AG08396 (cell line): ENCODE measurements at places on chromosomes 1 and 21.

DNA sequence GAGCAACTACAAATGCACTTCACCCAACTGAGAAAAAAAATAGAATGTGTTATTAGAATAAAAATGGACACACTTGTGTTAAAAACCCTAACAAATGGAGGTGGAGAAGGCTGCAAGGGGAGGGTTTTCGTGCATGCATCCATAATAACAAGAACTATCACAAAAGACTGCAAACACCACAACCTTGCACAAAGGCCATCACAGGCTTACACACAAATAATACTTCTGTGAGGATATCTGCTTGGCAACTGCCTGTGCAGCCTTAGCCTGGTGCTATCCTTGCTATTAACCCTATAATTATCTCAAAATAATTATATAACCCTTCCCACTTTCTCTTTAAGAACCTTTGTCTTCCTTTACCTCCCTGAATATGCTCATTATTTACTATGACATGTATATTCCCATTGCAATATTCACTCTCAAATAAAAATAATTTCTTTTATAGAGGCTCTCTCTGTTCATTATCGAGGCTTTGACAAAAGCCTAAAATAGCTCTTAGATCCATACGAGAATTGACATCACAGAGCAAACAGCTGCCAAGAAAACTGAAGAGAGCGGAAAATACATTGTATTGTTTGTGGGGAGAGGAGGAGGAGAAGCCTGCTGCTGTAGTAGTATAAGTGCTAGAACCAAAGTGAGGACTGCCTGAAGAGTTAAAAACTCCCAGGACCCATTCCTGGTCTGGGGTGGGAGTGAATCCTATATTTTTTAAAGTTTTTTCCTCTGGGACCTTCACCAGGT is 1768.7 kb downstream of the BRINP3 start:
- DNase-seq = no peak

DNA sequence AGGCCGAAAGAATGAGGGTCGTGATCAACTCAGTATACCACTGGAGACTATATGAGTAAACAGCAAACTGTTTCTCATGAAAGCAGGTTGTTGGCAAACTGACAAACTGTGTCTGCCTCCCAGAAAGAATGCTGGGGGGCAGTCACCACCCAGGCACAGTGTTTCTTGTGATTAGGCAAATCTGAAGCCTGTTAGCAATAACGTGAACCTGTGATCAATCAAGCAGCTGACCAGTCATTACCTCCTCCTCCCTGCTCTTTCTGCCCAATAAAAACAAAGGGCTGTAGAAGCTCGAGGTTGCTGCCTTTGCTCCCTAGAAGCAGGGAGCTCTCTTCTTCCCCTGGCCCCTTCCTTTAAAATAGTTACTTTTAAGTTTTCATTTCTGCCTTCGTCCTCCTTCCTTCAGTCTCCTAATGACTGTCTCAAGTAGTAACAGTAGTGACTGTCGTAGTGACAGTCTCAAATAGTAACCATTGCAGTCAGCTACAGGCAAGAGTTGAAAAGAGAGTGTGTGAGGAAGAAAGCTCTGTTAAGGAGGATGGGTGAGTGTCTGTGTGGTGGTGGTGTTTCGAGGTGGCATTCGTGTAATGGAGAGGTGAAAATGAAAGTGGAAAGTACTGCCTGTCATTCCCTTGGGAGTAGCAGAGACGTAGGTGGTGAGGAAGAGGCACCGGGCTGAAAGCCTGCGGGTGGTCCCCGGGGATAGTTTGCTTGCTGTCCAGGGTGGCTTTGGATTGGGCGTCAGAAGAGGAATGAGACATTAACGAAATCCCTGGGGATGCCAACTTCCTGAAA is 14.5 kb downstream of the HHAT start:
- no peak for DNase-seq

DNA sequence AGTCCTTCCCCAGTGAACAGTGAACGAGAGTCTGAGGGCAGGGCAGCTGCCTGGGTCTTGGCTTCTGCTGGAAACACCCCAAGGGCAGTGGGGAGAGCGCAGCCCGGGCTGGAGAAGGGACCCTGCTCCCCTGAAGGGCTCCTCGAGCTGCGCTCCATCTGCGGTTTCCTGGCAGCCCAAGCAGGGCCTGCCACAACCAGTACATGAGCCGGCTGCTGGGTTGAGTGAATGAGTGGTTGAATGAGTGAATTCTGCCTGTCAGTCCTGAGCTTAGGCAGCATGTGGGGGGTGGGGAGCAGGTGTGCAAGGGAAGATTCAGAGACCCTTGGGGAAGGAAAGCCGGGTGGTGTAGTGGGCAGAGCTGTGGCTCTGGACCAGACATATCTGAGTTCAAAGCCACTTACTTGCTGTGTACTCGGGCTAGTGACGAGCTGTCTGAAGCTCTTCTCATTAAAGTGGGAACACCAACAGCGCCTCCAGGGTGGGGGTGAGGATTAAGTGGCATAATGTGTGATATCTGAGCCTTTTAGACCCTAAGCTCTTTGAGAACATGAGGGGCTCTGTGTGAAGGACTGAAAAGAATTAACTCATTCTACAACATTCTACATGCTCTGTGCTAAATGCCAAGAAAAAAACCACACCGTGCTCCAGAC is 3.7 kb downstream of the OPRD1 start:
- DNase-seq = no peak

DNA sequence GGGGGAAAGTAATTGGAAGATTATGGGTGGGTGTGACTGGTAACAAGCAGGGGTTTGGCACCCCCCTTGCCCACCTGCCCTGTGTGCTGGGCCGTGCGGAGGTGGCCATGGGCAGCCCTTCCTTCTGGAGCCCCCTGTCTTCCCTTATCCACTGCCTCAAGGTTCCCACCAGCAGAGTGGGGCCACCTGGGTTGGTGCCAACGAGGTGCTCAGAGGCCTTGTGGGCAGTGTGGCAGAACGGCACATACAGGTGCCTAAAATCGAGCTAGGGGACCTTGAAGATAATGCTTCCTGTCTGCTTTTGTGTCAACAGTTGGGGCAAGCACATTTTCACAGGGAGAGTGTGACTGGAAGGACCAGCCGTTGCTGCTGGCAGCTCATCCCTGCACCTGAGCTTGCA is 161.8 kb downstream of the PCBP3 start:
- no peak for DNase-seq

DNA sequence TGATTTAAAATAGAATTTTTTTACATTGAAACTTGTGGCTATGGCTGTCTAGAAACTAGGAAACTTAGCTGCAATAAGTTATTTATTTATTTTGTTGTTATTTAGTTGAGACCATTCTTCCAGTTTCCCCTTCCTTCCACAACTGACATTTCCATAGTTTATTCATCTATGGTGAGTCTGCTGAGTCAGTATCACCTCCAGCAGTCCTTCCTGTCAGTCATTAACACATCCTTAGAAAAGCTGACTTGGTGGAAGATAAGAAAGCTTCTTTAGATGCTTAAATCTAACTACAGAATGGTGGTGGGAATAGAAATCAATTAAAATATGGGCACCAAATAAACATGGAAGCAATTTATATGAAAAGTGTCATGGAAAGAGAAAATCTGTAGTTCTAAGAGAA is 714.0 kb downstream of the RWDD3 start:
- no peak for DNase-seq

GRCh38 chr21:28729887-28730286 is 262.8 kb downstream of the LTN1 start:
- no peak for DNase-seq

GRCh38 chr21:45364468-45365185 is 40.3 kb upstream of the COL18A1 start:
- peak; percentile 60 for DNase-seq

DNA sequence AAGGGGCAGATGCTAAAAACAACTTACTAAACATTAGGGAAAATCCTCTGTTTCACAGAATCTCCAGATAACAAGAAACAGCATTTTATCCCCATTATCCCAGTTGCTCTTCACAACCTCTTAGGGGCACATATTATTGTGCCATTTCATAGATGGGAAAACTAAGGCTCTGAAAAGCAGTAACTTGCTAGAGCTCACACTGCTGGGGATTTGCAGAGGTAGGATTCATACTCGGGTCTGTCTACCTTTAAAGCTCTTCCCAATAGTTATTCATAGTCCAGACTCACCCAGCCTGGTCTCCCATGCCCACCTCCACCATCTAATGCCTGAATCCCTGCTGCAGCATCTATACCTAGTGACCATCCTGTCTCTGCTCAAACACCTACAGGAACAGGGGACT is 67.7 kb downstream of the RRAGC start:
- DNase-seq = no peak

GRCh38 chr1:1989102-1989542 is 14.5 kb downstream of the CFAP74 start:
- DNase-seq = no peak

- no peak for DNase-seq
Observed at GRCh38 chr1:226425004-226425378, 17.1 kb upstream of the PARP1 start.

DNA sequence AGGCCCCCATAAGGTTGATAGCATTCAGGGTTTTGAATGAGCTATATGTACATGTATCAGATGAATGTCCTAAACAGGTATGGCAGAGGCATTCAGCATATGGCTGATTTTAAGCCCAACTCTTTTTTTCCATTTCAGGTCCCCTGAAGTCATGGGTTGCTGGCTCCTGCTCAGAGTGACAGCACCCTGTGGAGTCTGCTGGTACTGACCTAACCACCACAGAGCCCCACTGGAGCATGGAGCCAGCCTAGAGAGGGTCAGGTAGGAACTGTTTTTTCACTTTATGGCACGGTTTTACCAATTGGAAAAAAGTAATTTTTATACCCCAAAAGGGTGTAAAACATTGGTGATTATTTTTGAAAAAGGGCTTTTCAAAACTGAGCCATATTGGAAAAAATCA is 82.5 kb upstream of the MPC2 start:
- DNase-seq = no peak

DNA sequence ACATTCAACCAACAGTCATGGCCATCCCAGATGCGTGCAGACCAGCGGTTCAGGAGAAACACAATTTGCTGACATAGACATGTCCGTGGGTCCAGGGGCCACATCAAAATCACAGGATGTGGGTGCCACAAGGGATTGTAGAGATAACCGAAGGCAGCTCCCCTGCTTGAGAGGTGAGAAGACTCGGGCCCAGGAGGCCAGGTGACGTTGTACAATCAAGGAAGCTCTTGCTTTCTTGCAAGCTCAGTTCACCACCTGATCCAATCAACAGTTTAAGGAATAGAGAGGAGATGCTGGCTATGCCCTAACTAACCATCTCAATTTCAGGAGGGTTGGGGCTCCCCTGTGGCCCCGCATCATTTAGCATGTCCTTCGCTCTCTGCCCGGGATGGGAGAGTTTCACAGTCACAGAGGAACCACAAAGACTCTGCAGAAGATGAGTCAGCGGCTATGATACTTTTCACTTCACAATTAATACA is 19.5 kb downstream of the UBASH3A start:
- no peak for DNase-seq

GRCh38 chr1:172777767-172778166 is 118.9 kb downstream of the FASLG start:
- no peak for DNase-seq

DNA sequence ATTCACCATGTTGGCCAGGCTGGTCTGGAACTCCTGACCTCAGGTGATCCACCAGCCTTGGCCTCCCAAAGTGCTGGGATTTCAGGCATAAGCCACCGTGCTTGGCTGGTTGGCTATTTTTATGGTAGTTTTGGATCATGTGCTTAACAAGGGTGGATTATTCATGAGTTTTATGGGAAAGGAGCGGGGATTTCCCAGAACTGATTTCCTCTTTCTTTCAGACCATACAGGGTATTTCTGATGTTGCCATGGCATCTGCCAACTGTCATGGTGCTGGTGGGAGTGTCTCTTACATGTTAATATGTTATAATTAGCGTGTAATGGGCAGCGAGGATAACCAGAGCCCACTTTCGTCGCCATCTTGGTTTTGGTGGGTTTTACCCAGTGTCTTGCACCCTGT is 3.2 kb downstream of the TRPM2 start:
- DNase-seq = no peak

- DNase-seq = peak; percentile 58
Observed at GRCh38 chr21:33047231-33047630, 21.5 kb downstream of the OLIG2 start.

DNA sequence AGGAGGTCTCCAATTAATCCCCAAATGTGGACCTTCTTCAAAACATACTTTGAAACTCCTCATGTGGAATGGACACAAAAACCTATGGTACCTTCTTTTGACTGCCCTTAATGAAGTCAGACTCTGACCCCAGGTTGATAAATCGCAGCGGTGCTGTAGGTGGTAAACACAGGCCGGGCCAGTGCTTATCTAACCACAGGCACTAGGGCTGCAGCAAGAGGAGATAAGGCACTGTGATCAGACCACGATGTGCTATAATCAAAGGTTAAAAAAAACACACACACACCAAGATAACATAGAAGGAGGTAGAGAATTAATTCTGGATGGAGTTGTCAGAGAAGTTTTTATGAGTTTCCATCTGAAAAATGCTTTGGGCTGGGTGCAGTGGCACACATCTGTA is 52.3 kb upstream of the SIPA1L2 start:
- DNase-seq = no peak

- no peak for DNase-seq
Observed at GRCh38 chr1:109790735-109791494, 27.2 kb upstream of the EPS8L3 start.

DNA sequence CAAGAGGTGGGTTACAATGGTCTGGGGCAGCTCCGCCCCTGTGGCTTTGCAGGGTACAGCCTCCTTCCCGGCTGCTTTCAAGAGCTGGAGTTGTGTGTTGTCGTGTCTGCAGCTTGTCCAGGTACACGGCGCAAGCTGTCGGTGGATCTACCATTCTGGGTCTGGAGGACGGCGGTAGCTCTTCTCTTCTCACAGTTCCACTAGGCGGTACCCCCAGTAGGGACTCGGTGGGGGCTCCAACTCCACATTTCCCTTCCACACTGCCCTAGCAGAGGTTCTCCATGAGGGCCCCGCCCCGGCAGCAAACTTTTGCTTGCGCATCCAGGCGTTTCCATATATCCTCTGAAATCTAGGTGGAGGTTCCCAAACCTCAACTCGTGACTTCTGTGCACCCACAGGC is 12.3 kb upstream of the CDCP2 start:
- DNase-seq = no peak

DNA sequence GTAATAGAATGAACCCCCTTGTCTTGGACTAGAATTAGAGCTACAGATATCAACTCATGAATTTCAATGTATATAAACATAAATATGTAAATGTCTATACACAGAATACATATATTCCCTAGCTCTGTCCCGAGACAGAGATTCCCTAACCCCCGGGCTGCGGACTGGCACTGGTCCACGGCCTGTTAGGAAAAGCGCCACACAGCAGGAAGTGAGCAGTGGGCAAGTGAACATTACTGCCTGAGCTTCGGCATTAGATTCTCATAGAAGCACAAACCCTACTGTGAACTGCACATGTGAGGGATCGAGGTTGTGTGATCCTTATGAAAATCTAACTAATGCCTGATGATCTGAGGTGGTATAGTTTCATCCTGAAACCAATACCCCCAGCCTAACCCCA is 51.2 kb downstream of the PIK3R3 start:
- DNase-seq = no peak
